Inflammatory macrophage treated with lipopolysaccharide for 4 hours (primary cell): ENCODE measurements at places on chromosomes 7 and 10.

GRCh38 chr7:70614237-70615045 lies 517.5 kb upstream of the GALNT17 start:
- DNase-seq, result peak; percentile 0

- peak; percentile 91 for DNase-seq
Measured at GRCh38 chr10:89278034-89278535, 23.8 kb upstream of the IFIT2 start.

- DNase-seq, result no peak
Measured at GRCh38 chr10:3471927-3472286, 299.3 kb upstream of the PITRM1 start.

- DNase-seq, result no peak
Measured at GRCh38 chr10:124595143-124595883, 133.7 kb downstream of the LHPP start.

- DNase-seq, result peak; percentile 48
Measured at GRCh38 chr7:5780801-5781496, 514 bp downstream of the RNF216 start.

- no peak for DNase-seq
Measured at GRCh38 chr7:128217967-128218652, 23.0 kb upstream of the LEP start.
